ENCODE measurements at places on chromosomes 3 and 15. TPM values are rescaled to one million over a fixed set of nuclear protein-coding genes. Genes with fewer than 3 reads are reported as not detected.

CLASP2 gene
- 45.0 TPM for total RNA-seq

FBXO45 gene
- total RNA-seq = 14.9 TPM

RETNLB gene
- total RNA-seq = not detected

DNA sequence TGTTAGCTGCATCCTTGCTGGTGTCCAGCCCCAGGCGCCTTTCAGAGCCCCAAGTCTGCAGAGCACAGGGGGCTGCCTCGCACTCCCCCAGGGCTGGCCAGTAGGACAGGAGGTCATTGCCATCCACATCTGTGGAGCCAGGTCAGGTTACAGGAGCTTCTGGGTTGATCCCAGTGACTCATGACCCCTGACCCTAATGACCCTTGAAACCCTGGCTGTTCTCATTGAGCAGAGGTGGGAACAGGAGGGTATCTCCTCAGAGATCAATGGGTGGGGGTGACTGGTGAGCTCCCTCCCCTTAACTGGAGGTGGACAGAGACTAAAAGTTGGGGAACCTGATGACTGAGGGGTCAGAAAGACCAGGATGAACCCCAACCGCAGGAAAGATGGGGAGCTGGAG is 6.1 kb upstream of the SLC26A6 start:
- no peak for DNase-seq

DNA sequence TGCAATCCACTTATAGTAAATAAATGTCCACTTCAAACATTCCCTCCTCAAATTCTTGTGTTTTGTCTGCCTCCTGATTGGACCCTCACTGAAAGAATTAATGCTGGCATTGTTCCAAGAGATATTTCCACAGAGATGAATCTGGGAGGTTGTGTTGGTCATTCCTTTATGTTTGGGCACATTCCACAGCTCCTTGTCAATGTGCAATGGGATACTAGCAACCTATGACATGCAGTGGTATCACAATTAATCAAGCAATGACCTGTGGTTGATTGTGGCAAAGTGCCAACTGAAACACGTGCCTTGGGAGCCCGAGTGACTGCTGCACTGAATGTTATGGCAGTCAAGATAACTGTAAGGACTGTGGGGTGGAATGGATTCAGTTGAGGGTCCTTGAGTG is 55.0 kb upstream of the SNRPN start:
- DNase-seq = no peak

- no peak for DNase-seq
These were observed 37.1 kb downstream of the MAGI1 start for GRCh38 chr3:66001626-66002025.

GRCh38 chr3:59258550-59259260 is 208.9 kb upstream of the CFAP20DC start:
- no peak for DNase-seq

DNA sequence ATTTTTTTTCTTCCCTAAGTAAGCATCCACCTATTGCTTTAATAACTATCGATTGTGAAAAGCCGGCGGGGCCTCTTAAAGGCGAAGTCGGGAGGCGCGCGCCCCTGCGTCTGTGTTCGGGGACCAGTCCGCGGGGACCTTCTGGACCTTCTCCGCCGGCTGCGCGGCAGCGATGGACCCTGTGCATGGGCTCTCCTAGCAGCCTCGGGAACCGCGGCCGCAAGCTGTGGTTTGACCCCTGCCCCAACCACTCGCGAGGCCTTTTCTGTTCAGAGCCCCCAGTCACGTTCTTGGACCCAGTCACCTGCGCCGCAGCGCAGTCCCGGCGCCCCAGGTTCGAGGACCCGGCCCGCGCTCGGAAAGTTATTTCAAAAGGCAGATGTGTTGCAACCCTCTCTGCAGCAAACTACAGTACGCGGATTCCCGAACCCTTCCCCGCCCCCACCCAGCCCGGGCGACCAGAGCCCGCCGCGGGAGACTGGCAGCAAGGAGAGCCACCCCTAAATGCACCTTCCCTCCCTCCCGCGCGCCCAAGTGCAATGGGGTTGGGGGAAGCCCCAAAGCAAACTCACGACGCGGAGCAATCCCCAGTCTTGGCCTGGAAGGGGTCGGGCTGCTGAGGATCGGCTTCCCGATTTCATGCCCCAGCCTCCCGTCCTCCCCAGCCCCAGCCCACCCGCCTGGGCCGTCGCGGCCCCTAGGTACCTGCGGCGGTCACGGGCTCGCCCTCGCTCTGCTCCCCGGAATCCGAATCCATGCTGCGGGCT is 684 bp downstream of the TNFAIP8L3 start:
- no peak for DNase-seq

DNA sequence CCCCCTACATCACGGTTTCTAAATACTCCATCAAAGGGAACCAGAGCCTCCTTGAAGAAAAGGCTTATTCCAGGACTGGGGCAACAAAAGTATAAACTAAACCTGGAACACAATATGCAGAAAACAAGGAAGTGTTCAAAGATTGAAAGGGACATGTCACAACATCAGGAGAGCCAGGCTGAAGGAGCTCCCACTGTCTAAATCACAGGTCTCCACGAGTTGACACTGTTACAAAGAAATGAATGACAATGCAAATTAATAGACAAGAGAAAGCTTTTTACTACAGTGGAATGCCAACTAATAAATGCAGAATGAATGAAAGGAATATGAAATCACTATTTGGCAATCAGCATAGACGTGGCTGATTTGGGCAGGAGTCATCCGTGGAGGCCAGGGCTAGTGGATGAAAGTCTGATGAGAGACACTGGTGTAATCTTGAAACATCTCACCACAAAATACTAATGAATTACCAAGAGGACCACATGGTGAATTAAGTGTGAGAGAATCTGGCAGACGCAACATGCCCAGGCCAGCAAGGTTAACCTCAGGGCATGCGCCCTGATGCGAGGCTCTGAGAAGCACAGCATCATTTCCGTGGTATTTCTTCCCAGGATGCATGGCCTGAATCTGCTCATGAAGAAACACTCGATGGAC is 123.8 kb upstream of the TJP1 start:
- no peak for DNase-seq

GRCh38 chr15:99507504-99508310 is 58.1 kb upstream of the MEF2A start:
- no peak for DNase-seq

DNA sequence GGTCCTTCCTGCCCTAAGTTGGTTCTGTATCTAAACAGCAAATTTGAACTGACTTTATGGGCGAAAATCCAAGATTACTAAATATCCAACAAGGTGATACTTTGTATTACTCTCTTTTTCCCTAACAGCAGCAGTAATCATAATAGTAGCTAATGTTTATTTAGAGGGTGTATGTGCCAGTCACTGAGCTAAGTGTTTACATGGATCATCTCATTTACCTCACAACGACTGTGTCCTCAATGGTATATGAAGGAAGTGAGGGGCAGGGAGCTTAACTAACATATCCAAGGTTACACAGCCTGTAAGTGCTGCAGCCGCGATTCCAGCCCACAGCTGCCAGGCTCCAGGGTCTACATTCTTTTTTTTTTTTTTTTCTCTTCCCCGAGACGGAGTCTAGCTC is 10.3 kb upstream of the LRRC34 start:
- no peak for DNase-seq
